Suppressor macrophage treated with lipopolysaccharide for 4 hours (primary cell): ENCODE measurements at places on chromosomes 12 and 14.

DNA sequence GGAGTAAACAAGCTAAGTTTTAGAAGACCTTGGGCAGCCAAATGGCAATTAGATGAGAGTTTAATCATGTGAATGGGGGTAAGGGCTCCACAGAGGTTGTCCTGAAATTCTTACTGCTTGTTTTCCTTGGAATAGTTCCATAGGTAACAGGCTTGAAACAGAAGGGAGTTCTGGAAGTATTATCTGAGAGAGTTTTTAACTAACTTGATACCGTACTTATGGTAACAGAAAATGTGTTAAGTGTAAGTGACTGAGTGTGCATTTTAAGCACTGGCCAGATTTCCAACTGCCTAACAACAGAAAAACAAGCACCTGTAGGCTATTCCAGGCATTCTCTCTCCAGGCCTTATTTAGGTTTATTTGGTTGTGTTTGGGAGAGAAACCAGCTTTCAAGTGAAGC lies 414.6 kb upstream of the PDE3A start:
- no peak for DNase-seq

DNA sequence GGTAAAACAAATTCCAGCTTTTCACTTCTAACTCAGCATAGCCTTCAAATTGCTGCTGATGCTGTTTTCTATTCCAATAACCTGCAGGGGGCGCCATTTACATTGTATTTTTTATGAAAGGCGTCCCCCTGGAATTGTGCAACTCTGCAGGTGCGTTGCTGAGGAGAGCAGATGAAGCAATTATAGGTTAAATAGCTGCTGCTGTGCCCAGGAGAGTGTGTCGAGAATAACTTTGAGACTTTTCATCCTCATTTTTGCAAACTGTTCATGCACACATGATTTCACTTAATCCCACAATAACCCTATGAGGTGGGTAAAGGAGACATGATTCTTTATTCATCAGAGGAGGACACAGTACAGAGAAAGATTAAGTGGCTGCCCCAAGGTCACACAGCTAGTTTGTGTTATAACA lies 75.7 kb downstream of the MYRFL start:
- DNase-seq = peak; percentile 75

DNA sequence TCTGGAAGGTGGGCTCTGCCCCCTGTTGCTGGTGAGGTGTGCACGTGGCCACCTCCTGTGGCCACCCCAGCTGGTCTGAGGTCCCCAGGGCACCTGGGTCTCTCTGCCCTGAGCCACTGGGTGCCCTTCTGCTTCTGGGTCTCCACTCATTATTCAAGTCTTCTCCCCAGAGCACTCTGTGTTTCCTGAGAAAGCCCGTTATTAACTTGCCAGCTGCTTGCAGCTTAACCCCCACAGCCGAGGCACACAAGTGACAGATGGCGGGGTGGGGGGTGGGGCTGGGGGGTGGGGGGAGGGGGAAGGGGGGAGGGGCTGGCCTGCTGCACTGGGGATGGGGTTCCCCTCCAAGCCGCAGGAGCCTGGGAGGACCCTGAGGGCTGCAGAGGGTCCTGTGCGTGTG lies 40.5 kb downstream of the FBRSL1 start:
- DNase-seq = no peak

DNA sequence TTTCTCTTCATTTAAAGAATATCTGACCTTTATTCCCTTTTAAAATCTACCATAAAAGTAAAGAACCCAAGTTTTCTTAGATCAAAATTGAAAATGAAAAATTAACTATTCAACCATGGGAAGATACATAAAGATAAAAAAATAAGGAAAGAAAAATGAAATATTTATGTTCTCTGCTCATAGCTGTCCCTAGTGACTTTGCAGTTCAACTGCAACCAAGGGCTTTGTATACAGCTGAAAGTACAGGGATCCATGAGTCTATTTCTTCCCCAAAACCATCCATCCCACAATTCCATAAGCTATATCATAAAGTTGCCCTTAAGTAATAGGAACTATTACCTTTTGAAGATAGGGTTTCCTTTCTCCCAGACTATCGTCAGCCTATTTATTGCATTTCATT lies 113.1 kb downstream of the ITPR2 start:
- no peak for DNase-seq

GRCh38 chr12:51335931-51336330 lies 10.5 kb downstream of the CELA1 start:
- DNase-seq = peak; percentile 36

DNA sequence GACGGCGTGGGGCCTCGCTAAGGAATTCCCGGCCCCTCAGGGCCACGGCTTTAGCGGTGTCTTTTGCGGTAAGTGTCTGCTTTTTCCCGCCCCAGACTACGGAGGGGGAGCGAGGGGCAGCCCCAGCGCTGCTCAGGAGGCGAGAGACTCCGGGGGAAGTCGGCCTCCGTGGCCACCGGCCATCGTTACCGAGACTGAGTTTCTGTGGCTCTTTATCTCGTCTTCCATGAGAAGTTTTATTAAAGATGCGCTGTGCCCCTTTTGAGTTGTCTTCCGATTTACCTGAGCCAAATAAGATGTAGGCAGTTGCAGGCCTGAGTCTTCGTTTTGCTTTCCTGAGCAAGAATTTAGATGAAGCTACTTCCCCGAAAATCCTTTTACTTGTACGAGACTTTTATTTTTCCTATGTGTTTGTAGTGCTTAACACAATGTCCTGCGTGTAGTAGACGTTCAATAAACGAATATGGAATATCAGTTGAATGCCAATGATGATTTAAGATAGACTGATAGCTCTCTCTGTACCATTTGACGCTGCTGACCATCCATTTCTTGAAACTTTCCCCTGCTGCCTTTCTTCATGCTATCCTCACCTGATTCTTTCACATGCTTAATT lies 462 bp downstream of the SRP54 start:
- no peak for DNase-seq

DNA sequence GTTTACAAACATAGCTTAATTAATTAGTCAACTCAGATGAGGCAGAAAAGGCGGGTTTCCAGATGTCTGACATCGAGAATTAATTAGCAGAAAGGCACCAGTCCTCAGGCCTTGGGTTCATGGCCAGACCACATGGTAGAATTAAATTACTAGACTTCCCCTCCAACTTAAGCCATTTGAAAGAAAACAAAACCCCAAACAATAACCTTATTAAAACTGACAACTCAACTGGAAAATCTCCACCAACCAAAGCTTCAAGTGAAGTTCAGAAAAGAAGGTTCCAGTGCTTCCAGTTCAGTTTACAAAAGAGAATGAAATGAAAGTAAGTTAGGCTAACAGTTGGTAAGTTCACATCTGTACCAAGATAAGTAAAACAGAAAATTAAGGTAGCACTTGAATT lies 349.5 kb downstream of the GRIN2B start:
- DNase-seq = no peak

DNA sequence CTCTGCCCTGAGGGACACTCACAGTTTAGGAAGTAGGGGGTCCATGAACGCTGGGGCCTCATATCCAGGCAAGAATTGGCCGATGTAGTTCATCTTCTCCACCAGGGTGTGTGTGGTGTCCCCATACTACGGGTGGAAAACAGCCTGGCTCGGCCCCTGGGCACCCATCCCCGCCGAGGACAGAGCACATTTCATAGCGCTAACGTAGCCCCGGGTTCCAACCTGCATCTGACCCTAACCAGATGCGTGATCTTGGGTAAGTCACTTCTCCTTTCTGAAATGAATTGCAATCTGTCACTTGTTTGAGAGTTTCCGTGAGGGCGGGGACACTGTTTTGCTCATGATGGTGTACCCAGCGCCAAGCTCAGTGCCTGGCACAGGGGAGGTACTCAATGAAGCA lies 9.0 kb downstream of the HPD start:
- peak; percentile 25 for DNase-seq

DNA sequence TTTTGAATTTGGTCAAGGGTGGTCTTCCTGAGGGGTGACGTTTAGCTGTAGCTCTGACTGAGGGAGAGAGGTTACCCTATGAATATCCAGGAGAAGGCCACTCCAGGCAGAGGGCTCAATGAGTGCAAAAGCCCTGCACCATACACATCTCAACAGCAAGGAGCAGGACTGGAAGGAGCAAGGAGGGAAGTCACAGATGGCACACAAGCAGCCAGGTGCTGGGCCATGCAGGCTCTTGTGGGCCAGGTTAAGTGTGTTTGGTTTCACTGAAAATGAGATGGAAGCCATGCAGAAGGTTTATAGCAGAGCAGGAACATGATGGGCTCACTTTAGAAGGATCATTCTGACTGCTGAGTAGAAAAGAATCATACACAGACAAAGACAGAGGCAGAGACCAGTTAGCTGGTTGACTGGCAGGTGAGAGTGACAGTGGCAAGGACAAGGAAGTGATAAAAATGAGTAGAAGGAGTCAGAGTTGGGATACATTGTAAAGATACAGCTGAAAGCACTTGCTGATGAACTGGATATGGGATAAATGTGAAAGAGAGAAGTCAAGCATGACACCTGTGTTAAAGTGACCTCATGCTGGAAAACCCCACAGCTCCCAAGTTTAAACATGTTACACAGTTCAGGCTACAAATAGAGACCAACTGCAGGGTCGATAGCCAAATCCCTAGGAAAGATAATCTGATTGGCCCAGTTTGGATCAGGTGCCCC lies 81.2 kb downstream of the PRKD1 start:
- no peak for DNase-seq

DNA sequence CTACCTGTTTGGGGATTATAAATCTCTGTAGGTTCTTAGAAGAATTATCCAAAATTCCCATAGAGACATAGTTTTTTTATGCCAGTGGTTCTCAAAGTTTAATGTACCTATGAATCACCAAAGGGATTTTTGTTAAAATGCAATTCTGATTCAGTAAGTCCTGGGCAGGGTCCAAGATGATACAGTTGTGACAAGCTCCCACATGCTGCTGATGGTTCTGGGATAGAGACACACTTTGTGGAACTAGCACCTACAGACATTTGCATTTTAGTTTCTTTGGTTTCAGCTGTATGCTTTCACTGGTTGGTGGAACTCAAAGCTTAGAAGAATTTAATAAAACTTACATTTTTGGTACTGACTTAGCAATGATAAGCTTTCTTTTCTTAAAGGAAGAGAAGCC lies 80.4 kb downstream of the PTCSC3 start:
- no peak for DNase-seq

GRCh38 chr12:27550653-27550975 lies 26.6 kb downstream of the PPFIBP1 start:
- DNase-seq = no peak
